Caki2 (cell line): ENCODE measurements at places on chromosomes 1 and 21. TPM values are rescaled to one million over a fixed set of nuclear protein-coding genes. Genes with fewer than 3 reads are reported as not detected.

DNA sequence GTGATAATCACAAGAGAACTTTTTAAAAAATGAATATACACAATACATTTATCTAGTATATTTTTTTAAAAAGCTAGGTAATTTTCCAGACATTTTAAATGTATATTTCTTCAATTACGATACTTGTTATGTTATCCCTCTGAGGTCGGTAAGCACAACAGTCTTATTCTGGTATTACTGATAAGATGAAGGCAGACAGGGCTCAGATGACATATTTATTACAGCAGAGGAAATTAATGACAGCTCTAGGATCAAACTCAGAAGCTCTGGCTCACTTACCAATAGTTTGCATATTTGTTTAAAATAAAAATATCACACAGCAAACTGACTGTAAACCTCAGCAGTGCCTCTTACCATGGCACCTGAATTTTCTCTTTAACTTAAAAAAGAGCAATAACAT lies 1347.0 kb upstream of the ADGRL2 start:
- no peak for DNase-seq

DNA sequence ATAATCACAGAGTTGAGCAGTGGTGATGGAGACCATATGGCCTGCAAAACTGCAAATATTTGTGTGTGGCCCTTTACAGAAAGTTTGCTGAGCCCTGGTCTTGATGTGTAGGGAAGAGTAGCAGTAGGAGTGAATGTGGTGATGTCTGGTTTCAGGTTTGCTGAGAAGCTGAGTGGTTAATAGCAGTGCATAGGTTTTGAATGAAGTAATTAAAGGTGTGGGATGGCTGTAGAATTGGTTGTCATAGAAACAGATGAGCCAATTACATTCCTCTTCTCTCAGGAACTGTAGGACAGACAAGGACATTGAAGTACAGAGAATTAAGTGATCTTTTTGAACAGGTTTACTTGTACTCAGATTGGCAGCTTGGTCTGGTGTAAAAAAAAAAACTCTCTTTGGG lies 37.4 kb downstream of the PRDM2 start:
- no peak for DNase-seq

GRCh38 chr21:37899146-37899545 lies 17.1 kb downstream of the KCNJ6 start:
- no peak for DNase-seq

DNA sequence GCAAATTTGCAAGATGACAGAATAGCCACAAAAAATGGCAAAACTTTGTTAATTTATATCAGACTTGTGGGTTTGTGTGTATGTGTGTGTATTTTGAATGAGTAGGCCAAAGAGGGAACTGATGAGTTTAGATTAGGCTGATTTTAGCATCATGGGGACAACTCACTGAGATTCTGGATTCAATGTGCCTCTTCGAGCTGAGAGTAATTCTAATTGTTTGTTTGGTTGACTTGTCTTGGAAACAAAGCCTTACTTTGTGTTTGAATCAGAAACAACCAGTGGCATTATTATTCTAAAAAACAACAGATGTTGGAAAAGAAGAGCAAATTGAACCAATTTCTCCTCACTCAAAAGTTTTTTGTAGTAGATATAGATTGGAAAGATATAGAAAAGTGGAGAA lies 40.5 kb upstream of the C21orf91 start:
- DNase-seq = no peak

DNA sequence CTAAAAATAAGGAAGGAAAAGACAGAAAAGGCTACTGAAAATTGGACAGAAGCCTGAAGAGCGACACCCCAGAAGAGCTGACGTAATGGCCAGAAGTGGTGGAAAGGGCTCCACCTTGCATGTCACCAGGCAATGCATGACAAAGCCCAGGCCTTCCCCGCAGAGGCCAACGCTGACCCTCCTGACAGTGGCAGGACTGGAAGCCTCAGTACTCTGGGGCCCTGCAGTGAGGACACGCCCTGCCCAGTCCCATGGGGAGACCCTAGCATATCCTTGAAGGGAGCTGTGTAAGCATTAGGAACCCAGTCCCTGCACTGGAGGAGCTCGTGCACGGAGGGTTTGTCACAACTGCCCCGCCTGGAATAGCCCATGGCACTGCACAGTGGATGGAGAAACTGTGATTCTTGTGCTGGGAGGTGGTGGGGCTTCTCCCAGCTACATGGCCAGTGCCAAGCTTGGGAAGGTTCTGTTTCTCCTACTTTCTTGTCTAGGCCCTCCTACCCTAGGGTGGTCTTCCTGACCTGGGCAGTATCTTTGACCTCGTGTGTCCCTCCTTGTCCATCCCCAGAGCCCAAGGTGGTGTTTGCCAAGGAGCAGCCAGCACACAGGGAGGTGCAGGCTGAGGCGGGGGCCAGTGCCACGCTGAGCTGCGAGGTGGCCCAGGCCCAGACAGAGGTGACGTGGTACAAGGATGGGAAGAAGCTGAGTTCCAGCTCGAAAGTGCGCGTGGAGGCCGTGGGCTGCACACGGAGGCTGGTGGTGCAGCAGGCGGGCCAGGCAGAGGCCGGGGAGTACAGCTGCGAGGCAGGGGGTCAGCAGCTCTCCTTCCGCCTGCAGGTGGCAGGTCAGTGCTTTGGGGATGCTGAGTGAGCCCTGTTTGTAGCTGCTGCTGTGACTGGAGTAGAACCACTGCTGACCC lies 60.4 kb downstream of the OBSCN start:
- DNase-seq = no peak

GRCh38 chr1:177219554-177220458 lies 49.0 kb downstream of the BRINP2 start:
- no peak for DNase-seq

Gene CRNN
- not detected in 2 replicates for total RNA-seq

DNA sequence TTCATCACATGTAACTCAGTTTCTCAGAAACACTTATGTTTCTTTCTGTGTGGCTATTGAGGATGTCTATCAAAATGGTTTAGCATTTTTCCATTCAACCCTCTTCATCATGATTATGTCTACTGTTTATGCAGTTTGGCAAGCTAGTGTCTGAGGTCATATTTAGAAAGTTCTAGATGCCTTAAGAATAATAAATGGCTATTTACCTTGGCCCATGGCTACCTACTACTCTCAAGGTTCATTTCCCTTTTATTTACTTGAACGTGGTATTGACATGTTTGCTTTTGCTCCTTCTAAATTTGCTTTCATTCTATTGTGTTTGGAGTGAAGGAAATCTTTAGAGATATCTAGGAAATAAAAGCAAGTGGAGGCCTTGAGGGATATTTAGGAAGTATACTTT lies 193.7 kb upstream of the OLFM3 start:
- DNase-seq = no peak
